Heart left ventricle (tissue), 16 donors: ENCODE measurements at places on chromosomes 5 and 9. TPM values are rescaled to one million over a fixed set of nuclear protein-coding genes. Genes with fewer than 3 reads are reported as not detected.
A peak's percentile ranks its signal among the peaks of the same experiment; 100 is the strongest.

Gene MACIR
- total RNA-seq: 4.5 TPM

Gene FOXD4L6
- not detected for total RNA-seq

Gene IGFBPL1
- not detected for total RNA-seq

Gene PRR16
- 6.8 TPM for total RNA-seq

GRCh38 chr5:140986117-140986521, 19.8 kb downstream of the PCDHAC2 start:
- DNase-seq: no peak

DNA sequence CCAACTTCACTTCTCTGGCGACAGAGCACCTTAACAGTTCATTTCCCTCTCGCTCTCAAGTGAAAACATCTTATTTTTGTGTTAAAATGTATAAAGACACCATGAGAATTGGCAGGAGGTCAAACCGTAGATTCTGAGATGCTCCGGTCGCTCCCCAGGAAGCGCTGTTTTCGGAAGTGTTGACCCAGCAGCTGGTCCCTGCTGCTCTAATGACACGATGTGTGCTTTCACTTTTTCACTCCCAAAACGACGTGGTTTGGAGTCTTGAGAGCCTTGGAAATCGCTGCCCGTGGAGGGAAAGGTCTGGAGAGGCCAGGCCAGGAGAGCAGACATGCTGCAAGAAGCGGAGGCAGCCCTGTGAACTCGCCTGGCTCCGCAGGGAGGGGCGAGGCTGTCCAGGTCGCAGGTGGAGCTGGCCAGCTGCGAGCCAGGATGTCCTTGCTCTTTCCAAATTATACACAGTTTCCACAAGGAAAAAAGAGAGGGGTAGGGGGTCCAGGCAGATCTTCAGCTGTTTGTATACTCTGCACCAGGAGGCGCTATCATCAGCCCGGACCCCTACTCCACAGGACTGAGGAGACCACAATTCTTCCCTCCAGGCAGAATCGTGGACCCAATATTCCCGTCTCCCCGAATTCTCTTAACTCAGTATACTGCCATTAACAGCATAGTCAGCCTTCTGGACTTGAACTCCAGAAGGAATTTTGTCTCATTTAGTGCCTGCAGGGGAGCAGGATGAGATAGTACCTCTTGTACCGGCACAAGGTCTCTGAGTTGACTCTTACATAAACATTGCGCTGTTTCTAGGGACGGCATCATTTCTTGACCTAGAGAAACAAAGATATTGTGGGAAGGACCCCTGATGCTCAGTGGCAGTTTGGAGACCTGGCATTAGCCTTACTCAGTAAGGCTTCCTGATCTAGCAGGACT, 248.6 kb upstream of the ANKRD55 start:
- DNase-seq: peak; percentile 80
